ENCODE measurements at places on chromosomes 1 and 21. TPM values are rescaled to one million over a fixed set of nuclear protein-coding genes. Genes with fewer than 3 reads are reported as not detected.

Gene PRAMEF2
- total RNA-seq = not detected

Gene SLC35D1
- total RNA-seq = 6.9 TPM

Gene FMO2
- not detected for total RNA-seq

Gene OR2G3
- total RNA-seq = not detected

Gene CASZ1
- 19.1 TPM for total RNA-seq

Gene PRKAA2
- 6.5 TPM for total RNA-seq

Gene BMP8A
- total RNA-seq = 1.7 TPM

Gene TMEM125
- total RNA-seq = 16.2 TPM

Gene SLAMF1
- not detected for total RNA-seq

Gene KIF17
- 1.6 TPM for total RNA-seq

Gene SLC44A3
- 13.1 TPM for total RNA-seq

Gene RAB42
- 13.5 TPM for total RNA-seq

Gene CCDC28B
- 8.8 TPM for total RNA-seq

Gene ANGPTL3
- not detected for total RNA-seq

Gene FNDC7
- not detected for total RNA-seq
